Natural killer cell treated with Interleukin-12 subunit alpha and Interleukin-12 subunit beta and Interleukin-15 and Interleukin-18, amount 100 ng/mL, for 72 hours (primary cell): ENCODE measurements at places on chromosomes 11 and 22. TPM values are rescaled to one million over a fixed set of nuclear protein-coding genes. Genes with fewer than 3 reads are reported as not detected.
A peak's percentile ranks its signal among the peaks of the same experiment; 100 is the strongest.

- no peaks in the 10 kb centered on the region for H3K27me3 ChIP-seq
- H3K36me3 ChIP-seq, result no peaks in the 10 kb centered on the region
- H3K27ac ChIP-seq, result peak overlapping the region; percentile 97
- H3K4me3 ChIP-seq, result no peak overlapping the region
Measured at GRCh38 chr22:20865875-20866445, 7.2 kb downstream of the SNAP29 start.

DNA sequence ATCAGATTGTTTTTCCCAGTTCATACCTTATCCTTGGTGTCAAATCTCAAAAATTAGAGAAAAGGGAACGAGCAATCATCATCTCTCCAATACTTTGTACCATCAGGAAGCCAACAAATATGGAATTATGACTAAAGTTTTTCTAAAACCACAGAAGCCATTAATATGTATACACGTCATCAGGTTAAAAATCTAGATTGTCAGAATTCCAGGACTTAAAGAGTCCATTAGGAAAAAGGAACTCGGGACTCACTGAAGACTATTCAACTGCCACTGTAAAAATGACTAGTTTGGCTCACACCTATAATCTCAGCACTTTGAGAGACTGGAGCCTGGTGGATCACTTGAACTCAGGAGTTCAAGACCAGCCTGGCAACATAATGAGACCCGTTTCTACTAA is 344.4 kb upstream of the LRRC4C start:
- H3K27ac ChIP-seq, result no peak overlapping the region
- H3K4me3 ChIP-seq, result no peak overlapping the region
- DNase-seq, result no peak
- no peaks in the 10 kb centered on the region for H3K27me3 ChIP-seq

- H3K36me3 ChIP-seq, result no peaks in the 10 kb centered on the region
- H3K4me3 ChIP-seq, result no peak overlapping the region
- no peaks in the 10 kb centered on the region for H3K4me1 ChIP-seq
- DNase-seq, result no peak
Measured at GRCh38 chr11:133134314-133135173, 397.8 kb downstream of the OPCML start.

GRCh38 chr11:104146421-104146820 is 17.5 kb downstream of the PDGFD start:
- no peak overlapping the region for H3K27ac ChIP-seq
- DNase-seq, result no peak
- H3K27me3 ChIP-seq, result no peaks in the 10 kb centered on the region
- no peaks in the 10 kb centered on the region for H3K36me3 ChIP-seq

GRCh38 chr11:7901319-7901854 is 29.7 kb downstream of the OR10A6 start:
- H3K27me3 ChIP-seq, result peaks cover 28% of the 10 kb centered on the region
- no peaks in the 10 kb centered on the region for H3K36me3 ChIP-seq
- no peaks in the 10 kb centered on the region for H3K4me1 ChIP-seq
- no peak overlapping the region for H3K4me3 ChIP-seq
- DNase-seq, result no peak

DNA sequence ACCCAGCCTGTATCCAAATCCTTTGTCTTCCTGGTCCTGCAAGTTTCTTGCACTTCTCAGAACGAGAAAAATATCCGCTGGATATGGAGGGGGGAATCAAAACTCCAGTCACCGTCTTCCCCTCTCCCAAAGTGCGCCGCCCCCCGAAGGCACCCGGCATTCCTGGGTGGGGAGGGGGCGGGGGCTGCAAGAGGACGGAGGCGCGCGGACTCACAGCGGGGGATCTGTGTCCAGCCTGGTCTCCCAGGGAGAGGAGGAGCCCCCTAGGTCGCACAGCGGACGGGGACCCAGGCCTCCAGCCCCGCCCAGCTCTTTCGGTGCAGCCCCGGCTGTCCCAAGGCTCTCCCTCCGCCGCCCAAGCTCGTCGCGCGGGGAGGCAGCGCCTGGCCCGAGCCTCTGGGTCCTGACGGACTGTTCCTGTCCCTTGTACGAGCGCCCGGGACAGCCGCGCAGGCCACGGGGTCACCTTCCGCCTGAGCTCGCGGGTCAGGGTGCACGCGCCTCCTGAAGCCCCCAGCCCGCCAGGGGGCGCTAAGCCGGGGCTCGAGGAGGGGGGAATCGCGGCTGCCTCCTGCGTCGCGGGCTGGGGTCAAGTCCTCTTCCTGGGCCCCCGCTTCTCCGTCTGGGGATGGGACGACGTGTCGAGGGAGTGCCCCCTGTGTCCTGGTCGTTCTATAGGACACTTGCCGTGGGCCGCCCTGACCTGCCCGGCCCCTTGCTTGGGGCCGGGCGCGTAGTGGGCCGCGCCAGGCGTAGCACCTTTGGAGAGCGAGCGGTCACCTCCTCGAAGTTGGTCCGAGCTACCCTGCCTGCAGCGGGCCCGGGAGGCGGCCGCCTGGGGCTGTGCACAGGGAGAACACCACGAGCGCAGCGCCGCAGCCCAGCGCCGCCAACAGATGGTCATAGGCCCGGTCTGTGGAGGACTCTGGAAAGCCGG is 2.4 kb upstream of the WNT11 start:
- peak overlapping the region; percentile 53 for H3K4me3 ChIP-seq
- H3K27me3 ChIP-seq, result peaks cover 33% of the 10 kb centered on the region
- peak; percentile 83 for DNase-seq
- H3K4me1 ChIP-seq, result peaks cover 18% of the 10 kb centered on the region
- H3K27ac ChIP-seq, result no peak overlapping the region
- no peaks in the 10 kb centered on the region for H3K36me3 ChIP-seq

- no peaks in the 10 kb centered on the region for H3K27me3 ChIP-seq
- no peaks in the 10 kb centered on the region for H3K36me3 ChIP-seq
- DNase-seq, result no peak
- H3K4me1 ChIP-seq, result no peaks in the 10 kb centered on the region
Measured at GRCh38 chr22:17958166-17958565, 66.2 kb downstream of the MICAL3 start.

DNA sequence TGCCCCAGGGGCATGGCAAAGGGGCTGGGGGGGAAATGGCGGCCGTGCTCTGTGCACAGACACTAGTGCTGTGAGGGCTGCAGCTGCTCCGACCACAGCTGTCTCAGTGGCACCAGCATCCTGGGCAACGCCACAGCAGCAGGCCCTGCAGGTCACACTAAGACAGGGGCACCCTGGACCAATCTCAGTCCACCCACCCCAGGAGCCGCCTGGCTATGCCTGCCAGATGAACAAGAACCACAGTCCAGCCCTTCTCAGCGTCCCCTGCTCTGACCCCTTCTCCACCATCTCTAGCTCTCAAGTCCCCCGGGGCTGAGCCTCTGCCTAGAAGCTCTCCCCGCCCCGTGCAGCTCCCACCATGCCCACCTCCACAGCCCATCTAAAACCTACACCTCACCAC is 16.5 kb downstream of the TUBGCP6 start:
- no peak for DNase-seq
- no peak overlapping the region for H3K4me3 ChIP-seq
- H3K27me3 ChIP-seq, result no peaks in the 10 kb centered on the region
- no peaks in the 10 kb centered on the region for H3K36me3 ChIP-seq
- no peak overlapping the region for H3K27ac ChIP-seq

GRCh38 chr22:24592058-24592850 is 619 bp downstream of the LRRC75B start:
- no peaks in the 10 kb centered on the region for H3K4me1 ChIP-seq
- H3K27me3 ChIP-seq, result no peaks in the 10 kb centered on the region
- no peak overlapping the region for H3K27ac ChIP-seq
- peak overlapping the region; percentile 87 for H3K4me3 ChIP-seq
- H3K36me3 ChIP-seq, result no peaks in the 10 kb centered on the region

- no peak overlapping the region for H3K27ac ChIP-seq
- no peaks in the 10 kb centered on the region for H3K4me1 ChIP-seq
- DNase-seq, result no peak
- no peaks in the 10 kb centered on the region for H3K36me3 ChIP-seq
- peaks cover 2% of the 10 kb centered on the region for H3K27me3 ChIP-seq
Measured at GRCh38 chr11:64378335-64378880, 19.4 kb downstream of the RPS6KA4 start.

DNA sequence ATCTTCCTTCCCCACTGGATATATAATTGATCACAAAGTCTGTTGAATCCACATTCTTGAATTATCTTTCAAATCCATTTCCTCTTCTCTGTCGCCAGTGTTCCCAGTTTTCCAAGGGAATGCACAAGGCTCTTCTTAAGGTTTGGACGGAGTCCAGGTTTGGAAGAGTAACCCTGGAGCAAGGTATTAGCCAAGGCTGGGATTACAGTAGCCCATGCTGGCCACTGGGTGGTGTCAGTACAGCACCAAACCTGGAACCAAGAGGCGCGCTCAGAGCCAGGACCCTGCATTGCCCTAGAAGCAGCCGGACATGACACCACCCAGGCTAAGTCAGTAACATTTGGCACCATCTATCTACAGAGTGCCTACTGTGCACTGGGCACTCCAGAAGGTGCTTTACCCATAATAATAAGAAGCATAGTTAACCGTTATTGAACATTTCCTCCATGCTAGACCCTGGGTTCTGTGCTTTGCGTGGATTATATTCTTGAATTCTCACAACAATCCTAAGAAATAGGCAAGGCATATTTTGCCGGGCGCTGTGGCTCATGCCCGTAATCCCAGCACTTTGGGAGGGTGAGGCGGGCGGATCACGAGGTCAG is 48.0 kb upstream of the CLPB start:
- peak; percentile 75 for DNase-seq
- no peak overlapping the region for H3K4me3 ChIP-seq
- no peaks in the 10 kb centered on the region for H3K36me3 ChIP-seq
- no peaks in the 10 kb centered on the region for H3K27me3 ChIP-seq
- peak overlapping the region; percentile 72 for H3K27ac ChIP-seq

- no peak overlapping the region for H3K4me3 ChIP-seq
- H3K27ac ChIP-seq, result no peak overlapping the region
- DNase-seq, result no peak
- H3K27me3 ChIP-seq, result no peaks in the 10 kb centered on the region
- no peaks in the 10 kb centered on the region for H3K36me3 ChIP-seq
Measured at GRCh38 chr11:59259867-59260475, 47.2 kb upstream of the MPEG1 start.

- H3K36me3 ChIP-seq, result no peaks in the 10 kb centered on the region
- H3K27me3 ChIP-seq, result peaks cover 34% of the 10 kb centered on the region
- no peak overlapping the region for H3K4me3 ChIP-seq
- H3K27ac ChIP-seq, result no peak overlapping the region
- H3K4me1 ChIP-seq, result peaks cover 7% of the 10 kb centered on the region
- DNase-seq, result peak; percentile 77
Measured at GRCh38 chr22:29154364-29155048, 51.2 kb upstream of the EMID1 start.

GRCh38 chr11:92916299-92916698 is 53.2 kb upstream of the MTNR1B start:
- H3K4me1 ChIP-seq, result no peaks in the 10 kb centered on the region
- H3K4me3 ChIP-seq, result no peak overlapping the region
- H3K36me3 ChIP-seq, result no peaks in the 10 kb centered on the region
- no peak for DNase-seq

- DNase-seq, result no peak
- peak overlapping the region; percentile 74 for H3K27ac ChIP-seq
- H3K4me1 ChIP-seq, result peaks cover 35% of the 10 kb centered on the region
- H3K36me3 ChIP-seq, result peaks cover 5% of the 10 kb centered on the region
Measured at GRCh38 chr11:128400382-128401203, 186.8 kb downstream of the ETS1 start.

GRCh38 chr11:95545116-95545875 is 244.3 kb downstream of the FAM76B start:
- no peak overlapping the region for H3K4me3 ChIP-seq
- H3K36me3 ChIP-seq, result no peaks in the 10 kb centered on the region
- DNase-seq, result no peak
- no peaks in the 10 kb centered on the region for H3K4me1 ChIP-seq
- peaks cover 19% of the 10 kb centered on the region for H3K27me3 ChIP-seq
- no peak overlapping the region for H3K27ac ChIP-seq

GRCh38 chr22:21915624-21916308 is 36.9 kb downstream of the PPM1F start:
- no peak overlapping the region for H3K27ac ChIP-seq
- DNase-seq, result no peak
- no peak overlapping the region for H3K4me3 ChIP-seq
- no peaks in the 10 kb centered on the region for H3K27me3 ChIP-seq
- H3K36me3 ChIP-seq, result no peaks in the 10 kb centered on the region
- H3K4me1 ChIP-seq, result no peaks in the 10 kb centered on the region

DNA sequence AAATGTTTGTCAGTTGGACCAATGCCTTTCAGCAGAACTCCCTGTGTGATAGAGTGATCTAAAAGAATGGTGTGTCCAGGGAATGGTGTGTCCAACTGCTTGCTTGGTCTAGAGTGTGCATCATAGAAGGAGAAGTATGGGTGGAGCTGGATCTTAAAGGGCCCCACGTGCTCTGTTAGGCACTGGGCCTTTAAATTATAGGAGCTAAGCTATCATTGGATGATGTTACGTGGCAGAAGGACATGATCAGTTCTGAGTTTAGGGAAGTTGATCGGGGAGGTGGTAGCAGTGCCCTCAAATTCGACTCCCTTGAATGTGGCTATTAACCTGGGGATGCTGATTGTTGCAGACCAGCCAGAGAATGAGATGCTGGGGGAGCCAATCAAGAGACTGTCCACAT is 16.4 kb downstream of the STX3 start:
- no peaks in the 10 kb centered on the region for H3K27me3 ChIP-seq
- no peaks in the 10 kb centered on the region for H3K36me3 ChIP-seq
- peak overlapping the region; percentile 54 for H3K4me3 ChIP-seq
- H3K27ac ChIP-seq, result no peak overlapping the region

DNA sequence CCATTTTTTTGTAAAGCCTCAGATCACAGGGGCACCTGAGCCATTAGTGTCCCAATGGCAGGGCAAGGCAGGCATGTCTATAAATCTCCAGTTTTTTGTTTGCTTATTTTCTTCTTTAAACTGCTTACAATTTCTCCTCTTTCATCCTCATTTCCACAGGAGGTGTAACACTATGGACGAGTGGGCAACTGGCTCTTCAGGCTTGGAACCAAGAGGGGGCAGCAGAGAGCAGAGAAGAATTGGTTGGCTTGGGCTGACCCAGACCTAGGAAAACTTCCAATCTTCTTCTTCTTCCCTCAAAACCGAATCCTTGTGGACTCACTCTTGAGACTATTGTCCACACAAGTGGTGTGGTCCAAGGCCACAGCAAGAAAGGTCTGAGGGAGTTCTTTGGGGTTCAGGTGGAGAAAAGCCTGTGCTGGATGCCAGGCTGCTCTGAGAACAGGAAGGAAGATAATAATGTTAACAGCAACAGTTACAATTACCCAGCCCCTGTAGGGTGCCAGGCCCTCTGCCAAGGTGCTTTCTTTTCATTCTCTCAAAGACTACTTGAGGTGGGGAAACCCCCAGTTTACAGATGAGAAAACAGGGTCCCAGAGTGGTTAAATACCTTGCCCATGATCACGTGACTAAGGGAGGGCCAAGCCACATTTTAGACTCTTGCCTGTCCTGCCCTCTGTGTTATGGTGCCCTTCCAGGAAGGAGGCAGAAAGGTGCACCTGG is 70.7 kb upstream of the E2F8 start:
- H3K36me3 ChIP-seq, result no peaks in the 10 kb centered on the region
- H3K4me3 ChIP-seq, result no peak overlapping the region
- peaks cover 3% of the 10 kb centered on the region for H3K4me1 ChIP-seq
- no peak overlapping the region for H3K27ac ChIP-seq
- DNase-seq, result peak; percentile 62

GRCh38 chr11:47071791-47072261 is 104.9 kb downstream of the ARFGAP2 start:
- no peaks in the 10 kb centered on the region for H3K4me1 ChIP-seq
- no peak overlapping the region for H3K27ac ChIP-seq
- no peak for DNase-seq
- no peaks in the 10 kb centered on the region for H3K27me3 ChIP-seq
- no peaks in the 10 kb centered on the region for H3K36me3 ChIP-seq

Gene MUC5AC
- total RNA-seq, result not detected

Gene IGLL5
- total RNA-seq, result 5.4 TPM

Gene OR56A3
- not detected for total RNA-seq

Gene THRSP
- not detected for total RNA-seq

Gene SYCE3
- total RNA-seq, result not detected

Gene ENTHD1
- not detected for total RNA-seq

Gene TRIM48
- total RNA-seq, result not detected

Gene FREY1
- 4.2 TPM for total RNA-seq

Gene TRIM51
- 2.2 TPM for total RNA-seq

Gene CAPN5
- total RNA-seq, result 2.7 TPM
